ENCODE measurements at places on chromosomes 1 and 21.

DNA sequence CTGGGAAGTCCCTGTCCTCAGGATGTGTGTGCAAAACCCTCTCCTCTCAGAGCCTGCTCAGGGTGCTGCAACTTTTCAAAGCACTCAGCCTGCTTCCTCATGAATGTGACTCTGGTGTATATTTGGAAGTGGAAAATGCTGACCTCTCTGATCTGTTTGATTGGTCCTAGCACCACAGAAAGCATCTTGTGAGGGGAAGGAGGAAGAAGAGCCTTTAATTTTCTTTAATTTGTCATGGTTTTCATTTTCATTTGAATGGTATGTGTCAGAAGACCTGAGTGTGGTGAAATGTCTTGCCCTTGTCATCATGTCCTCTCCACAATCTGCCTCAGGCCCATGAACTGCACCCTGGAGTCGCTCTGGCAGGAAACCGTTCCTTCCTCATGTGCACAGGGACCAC is 383.5 kb downstream of the NTNG1 start:
- DNase-seq, result no peak

- no peak for DNase-seq
These were observed 15.0 kb downstream of the CITED4 start for GRCh38 chr1:40847023-40847745.

DNA sequence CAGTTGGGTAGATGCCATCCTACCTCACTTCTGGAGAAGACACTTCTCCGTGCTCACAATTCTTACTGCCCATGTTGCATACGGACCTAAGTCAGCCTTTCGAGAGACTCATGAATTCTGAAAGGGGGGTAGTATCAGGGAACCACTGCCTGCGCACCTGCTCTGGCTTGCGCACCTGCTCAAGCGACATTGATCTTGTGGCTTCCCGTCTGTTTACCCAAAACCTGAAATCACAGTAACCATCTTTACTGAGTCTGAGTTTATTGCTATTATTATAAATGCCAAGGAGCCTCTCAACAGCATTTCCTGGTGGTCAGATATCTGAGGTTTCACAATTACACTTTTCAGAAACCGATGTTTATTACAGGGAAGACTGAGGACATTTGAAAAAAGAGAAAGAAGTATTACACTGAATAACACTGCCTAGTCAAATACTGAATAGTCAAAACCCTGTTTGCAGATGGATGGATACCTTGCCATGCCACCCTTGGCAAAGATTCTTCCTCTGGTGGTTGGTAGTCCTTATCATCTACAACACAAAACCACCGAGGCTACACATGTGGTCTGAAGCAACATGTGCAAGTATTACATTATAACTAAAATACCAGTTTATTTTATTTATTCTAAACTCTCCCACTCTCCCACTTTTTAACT is 208.7 kb downstream of the SIPA1L2 start:
- no peak for DNase-seq

DNA sequence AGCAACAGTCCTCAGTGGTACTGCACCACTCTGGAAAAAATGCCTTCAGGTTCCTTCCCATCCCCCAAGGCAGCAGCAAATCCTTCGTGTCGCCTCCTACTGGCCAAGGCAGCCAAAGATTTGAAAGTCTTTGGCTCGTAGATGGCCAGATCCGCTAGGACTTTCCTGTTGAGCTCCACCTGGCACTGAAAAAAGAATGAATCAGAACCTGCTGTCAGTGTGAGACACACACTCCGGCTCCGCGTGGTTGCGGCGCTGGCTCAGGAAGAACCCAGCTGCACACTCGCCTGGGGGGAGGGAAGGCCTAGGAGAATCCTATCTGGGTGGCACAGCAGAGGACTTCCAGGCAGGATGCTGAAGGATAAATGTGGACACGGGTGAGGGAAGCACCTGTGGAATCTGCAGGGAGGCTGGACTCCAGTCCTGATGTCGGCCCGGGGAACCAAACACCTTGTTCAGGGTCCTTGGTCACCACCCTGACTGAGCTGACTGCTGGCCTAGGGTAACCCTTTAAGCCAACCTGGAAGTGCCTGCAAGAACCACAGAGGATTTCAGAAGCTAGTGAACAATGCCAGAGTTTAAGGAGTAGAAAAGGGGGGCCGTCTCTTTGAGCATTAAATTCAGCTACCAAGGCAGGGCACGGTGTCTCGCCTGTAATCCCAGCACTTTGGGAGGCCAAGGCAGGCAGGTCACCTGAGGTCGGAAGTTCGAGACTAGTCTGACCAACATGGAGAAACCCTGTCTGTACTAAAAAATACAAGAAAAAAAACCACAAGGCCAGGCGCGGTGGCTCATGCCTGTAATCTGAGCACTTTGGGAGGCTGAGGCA is 3.2 kb upstream of the CCNL2 start:
- DNase-seq, result peak; percentile 57
